ENCODE measurements at places on chromosomes 2 and 18.

DNA sequence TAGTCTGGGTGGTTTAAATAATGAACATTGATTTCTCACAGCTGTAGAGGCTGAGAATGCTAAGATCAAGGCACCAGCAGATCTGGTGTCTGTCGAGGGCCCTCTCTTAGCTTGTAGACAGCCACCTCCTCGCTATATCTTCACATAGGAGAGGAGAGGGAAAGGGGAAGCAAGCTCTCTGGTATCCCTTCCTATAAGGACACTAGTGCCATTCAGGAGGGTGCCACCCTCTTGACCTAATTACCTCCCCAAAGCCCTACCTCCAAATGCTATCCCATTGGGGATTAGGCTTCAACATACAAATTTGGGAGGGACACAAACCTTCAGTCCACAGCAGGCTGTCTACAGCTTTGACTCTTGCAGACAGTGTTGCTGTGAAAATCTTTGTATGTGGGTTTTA lies 76.7 kb downstream of the BOLA3 start:
- DNase-seq = no peak

DNA sequence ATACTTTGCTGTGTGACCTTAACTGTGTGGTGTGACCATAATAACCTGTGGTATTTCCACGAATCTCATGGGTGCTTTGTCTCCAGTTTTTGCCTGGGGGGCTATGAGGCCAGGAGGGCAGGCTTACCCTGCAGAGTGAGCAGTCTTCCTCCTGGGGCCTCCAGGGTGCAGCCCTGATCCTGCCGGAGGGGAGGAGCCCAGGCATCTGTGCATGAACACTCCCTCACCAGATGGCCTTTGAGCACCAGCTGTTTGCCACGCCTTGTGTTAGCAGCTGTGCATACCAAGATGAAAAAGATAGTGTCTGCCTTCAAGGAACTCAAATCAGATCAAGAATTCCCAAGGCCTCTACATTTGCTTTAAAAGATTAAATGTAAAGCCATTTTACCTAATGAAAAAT lies 75.0 kb upstream of the RBM44 start:
- no peak for DNase-seq

DNA sequence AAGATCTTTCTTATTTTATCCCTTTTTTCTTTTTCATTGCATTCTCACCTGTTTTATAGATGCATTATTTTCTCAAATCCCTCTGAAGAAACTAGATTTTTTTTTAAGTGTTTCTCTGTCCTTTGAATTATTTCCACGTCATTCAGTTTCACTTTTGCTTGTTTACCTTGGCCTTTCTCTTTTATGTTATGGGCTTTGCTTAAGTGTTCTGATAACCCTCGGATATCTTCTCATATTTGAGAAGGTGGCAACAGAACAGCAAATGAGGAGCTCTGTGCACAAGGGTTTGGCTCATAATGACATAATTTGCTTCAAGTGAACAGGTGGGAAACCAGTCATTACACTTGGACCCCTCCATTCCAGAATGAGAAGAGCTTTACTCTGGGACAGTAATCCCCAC lies 111.9 kb downstream of the C1D start:
- DNase-seq = no peak

- DNase-seq = no peak
Observed at GRCh38 chr2:200929334-200930249, 33.9 kb downstream of the ORC2 start.

- DNase-seq = no peak
Observed at GRCh38 chr18:34909637-34910364, 131.4 kb upstream of the MAPRE2 start.

DNA sequence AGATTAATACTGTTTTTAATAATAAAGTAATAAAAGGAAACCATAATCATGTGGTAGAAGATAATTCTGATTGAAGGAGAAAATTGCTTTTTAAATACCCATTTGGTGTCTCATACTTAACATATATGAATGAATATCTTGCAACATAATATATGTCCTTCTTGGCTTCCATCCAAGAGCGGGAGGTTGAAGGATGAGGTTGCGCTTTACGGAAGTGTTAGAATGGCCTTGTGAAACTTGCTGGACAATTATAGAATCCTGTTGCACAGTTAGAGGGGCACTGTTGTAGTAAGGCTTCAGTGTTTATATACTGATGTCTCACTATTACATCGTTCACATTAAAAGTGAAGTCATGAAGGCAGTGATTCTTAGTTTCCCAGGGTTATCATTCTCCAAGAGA lies 9.4 kb downstream of the INSIG2 start:
- DNase-seq = no peak

- DNase-seq = peak; percentile 21
Observed at GRCh38 chr2:28752631-28753376, 1.2 kb downstream of the PPP1CB start.

- no peak for DNase-seq
Observed at GRCh38 chr2:207112383-207112782, 53.4 kb downstream of the KLF7 start.
